A549 treated with AZD2906 at 1 μM for 4 hours (cell line): ENCODE measurements at places on chromosomes 1 and 21. TPM values are rescaled to one million over a fixed set of nuclear protein-coding genes. Genes with fewer than 3 reads are reported as not detected.

The LY9 gene
- 0.12 to 0.23 TPM (median 0.15 TPM) in 5 replicates for total RNA-seq

The HCRTR1 gene
- 0.09 TPM in 1 of 5 replicates, not detected in the others for total RNA-seq

The NEK7 gene
- total RNA-seq, result 11.1 to 16.9 TPM (median 14.9 TPM) in 5 replicates

The FAM110D gene
- total RNA-seq, result 0.03 to 0.07 TPM (median 0.03 TPM) in 3 of 5 replicates, not detected in the others

The PRRX1 gene
- total RNA-seq, result 0.06 TPM in 1 of 5 replicates, not detected in the others

The C1orf87 gene
- total RNA-seq, result not detected in 5 replicates

The KRTAP12-4 gene
- total RNA-seq, result not detected in 5 replicates

The KRTAP13-2 gene
- not detected in 5 replicates for total RNA-seq

The BSND gene
- not detected in 5 replicates for total RNA-seq

The AMPD1 gene
- not detected in 5 replicates for total RNA-seq

The SERBP1 gene
- 198 to 230 TPM (median 208 TPM) in 5 replicates for total RNA-seq

The CAMK2N1 gene
- 57.0 to 70.3 TPM (median 63.2 TPM) in 5 replicates for total RNA-seq

The NTMT2 gene
- not detected in 5 replicates for total RNA-seq

The LCE1B gene
- 0.06 to 0.10 TPM (median 0.08 TPM) in 3 of 5 replicates, not detected in the others for total RNA-seq

The TGFB2 gene
- total RNA-seq, result 7.9 to 12.7 TPM (median 9.1 TPM) in 5 replicates

The SERPINC1 gene
- 0.07 to 0.14 TPM (median 0.07 TPM) in 3 of 5 replicates, not detected in the others for total RNA-seq

The TTLL7 gene
- total RNA-seq, result 1.9 to 4.3 TPM (median 2.8 TPM) in 5 replicates

The TTC39A gene
- 1.4 to 2.9 TPM (median 2.3 TPM) in 5 replicates for total RNA-seq

The ACTN2 gene
- total RNA-seq, result 0.01 to 0.09 TPM (median 0.06 TPM) in 4 of 5 replicates, not detected in the other

The ATP6V1G3 gene
- total RNA-seq, result not detected in 5 replicates

The PLEKHG5 gene
- total RNA-seq, result 2.2 to 4.0 TPM (median 3.3 TPM) in 5 replicates

The SPRR4 gene
- total RNA-seq, result not detected in 5 replicates

The LRP8 gene
- total RNA-seq, result 27.4 to 38.4 TPM (median 34.1 TPM) in 5 replicates

The IL19 gene
- 0.08 to 0.11 TPM (median 0.09 TPM) in 3 of 5 replicates, not detected in the others for total RNA-seq

The TMEM82 gene
- total RNA-seq, result not detected in 5 replicates

The BGLAP gene
- 0.15 to 0.37 TPM (median 0.32 TPM) in 5 replicates for total RNA-seq

The DCDC2B gene
- not detected in 5 replicates for total RNA-seq

The RGS16 gene
- total RNA-seq, result 0.16 to 0.28 TPM (median 0.22 TPM) in 5 replicates

The KRTAP19-3 gene
- not detected in 5 replicates for total RNA-seq

The SPRR3 gene
- total RNA-seq, result not detected in 5 replicates

The WDR77 gene
- total RNA-seq, result 33.8 to 50.4 TPM (median 47.0 TPM) in 5 replicates

The NBPF9 gene
- total RNA-seq, result 13.1 to 14.6 TPM (median 13.3 TPM) in 5 replicates

The SLAMF6 gene
- not detected in 5 replicates for total RNA-seq

The C1QTNF12 gene
- 0.71 to 1.9 TPM (median 1.4 TPM) in 5 replicates for total RNA-seq

The TMEM79 gene
- total RNA-seq, result 5.8 to 8.9 TPM (median 7.9 TPM) in 5 replicates

The OSCP1 gene
- 5.8 to 7.4 TPM (median 6.3 TPM) in 5 replicates for total RNA-seq

The CHI3L2 gene
- 0.13 to 0.53 TPM (median 0.39 TPM) in 5 replicates for total RNA-seq

The VAV3 gene
- 0.41 to 1.5 TPM (median 0.63 TPM) in 5 replicates for total RNA-seq

The CSF3R gene
- total RNA-seq, result not detected in 5 replicates

The CLDN17 gene
- total RNA-seq, result not detected in 5 replicates

The SV2A gene
- total RNA-seq, result 0.06 to 0.15 TPM (median 0.10 TPM) in 5 replicates

The ST6GALNAC3 gene
- total RNA-seq, result 0.39 to 0.92 TPM (median 0.61 TPM) in 5 replicates

The CASQ1 gene
- 0.03 to 0.10 TPM in 2 of 5 replicates, not detected in the others for total RNA-seq

The TMCC2 gene
- 1.4 to 1.8 TPM (median 1.6 TPM) in 5 replicates for total RNA-seq
